ENCODE measurements at places on chromosomes 12 and 14.

- no peaks in the 10 kb centered on the region for H3K27me3 ChIP-seq
- H3K36me3 ChIP-seq = no peaks in the 10 kb centered on the region
- peak overlapping the region; percentile 99 for H3K4me3 ChIP-seq
Observed at GRCh38 chr14:49892301-49892635, 614 bp upstream of the ARF6 start.

GRCh38 chr12:110638796-110639195 lies 24.9 kb downstream of the TCTN1 start:
- H3K27me3 ChIP-seq = no peaks in the 10 kb centered on the region
- no peak for DNase-seq
- no peak overlapping the region for H3K4me3 ChIP-seq
- H3K4me1 ChIP-seq = peaks cover 9% of the 10 kb centered on the region
- no peak overlapping the region for H3K27ac ChIP-seq

- no peaks in the 10 kb centered on the region for H3K4me1 ChIP-seq
- H3K27ac ChIP-seq = no peak overlapping the region
- no peak for DNase-seq
- H3K4me3 ChIP-seq = no peak overlapping the region
- no peaks in the 10 kb centered on the region for H3K27me3 ChIP-seq
Observed at GRCh38 chr12:8779862-8780261, 42.6 kb upstream of the A2ML1 start.

DNA sequence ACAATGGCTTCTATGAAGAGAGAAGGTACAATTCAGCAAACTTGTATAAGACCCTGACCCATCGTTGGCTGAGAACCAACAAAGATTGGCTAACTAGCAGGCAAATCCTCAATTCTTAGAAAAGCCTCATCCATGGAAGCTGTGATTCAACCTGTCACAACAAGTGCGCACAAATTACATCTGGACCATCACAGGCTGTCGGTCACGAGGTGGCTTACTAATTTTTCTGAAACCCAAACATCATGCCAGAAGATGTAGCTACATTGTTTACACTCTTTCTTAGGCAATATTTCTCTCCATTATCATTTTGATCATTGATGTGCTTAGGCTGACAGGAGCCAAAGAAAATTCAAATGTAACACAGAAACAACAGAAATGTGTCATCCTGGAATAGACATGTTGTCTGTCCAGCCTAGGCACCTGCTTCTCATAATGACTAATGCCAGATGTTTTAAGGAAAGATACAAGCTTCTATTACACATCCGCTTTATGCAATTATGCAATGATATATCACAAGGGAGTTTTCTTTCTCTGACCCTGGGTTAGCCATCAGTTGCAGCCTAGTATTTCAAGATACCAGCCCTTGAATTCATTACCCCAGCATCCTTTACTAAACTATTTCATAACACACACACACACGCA lies 92.9 kb upstream of the DIO2 start:
- no peaks in the 10 kb centered on the region for H3K27me3 ChIP-seq
- no peak overlapping the region for H3K4me3 ChIP-seq
- no peaks in the 10 kb centered on the region for H3K36me3 ChIP-seq
- no peak overlapping the region for H3K27ac ChIP-seq

DNA sequence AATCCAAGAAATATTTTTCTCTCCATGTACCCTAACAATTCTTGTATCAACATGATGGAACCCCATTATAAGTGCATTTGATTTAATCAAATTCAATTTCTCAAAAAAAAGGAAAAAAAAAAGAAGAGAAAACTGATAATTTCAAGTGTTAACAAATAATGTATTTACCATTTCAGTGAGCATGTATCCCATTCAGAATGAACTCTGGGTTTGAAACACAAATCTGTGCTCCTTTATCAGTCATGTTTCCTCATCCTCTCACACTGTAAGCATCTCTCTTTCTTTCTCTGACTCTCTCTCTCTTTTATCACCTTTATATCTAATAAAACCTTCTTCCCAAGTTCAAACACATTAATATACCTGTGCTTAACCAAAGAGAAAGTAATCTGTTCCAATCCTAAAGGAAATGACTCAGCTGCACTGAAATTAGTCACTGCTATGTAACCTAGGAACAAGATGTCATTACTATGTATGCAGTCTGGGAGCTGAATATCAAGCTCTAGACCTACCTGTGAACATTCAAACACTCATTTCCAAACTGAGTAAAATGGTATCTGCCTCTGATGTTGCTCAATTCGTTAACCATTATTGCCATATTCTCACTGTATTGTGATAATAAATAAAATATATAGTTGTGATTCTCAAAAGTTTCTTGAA lies 135.0 kb upstream of the LRIG3 start:
- H3K27ac ChIP-seq = no peak overlapping the region
- H3K4me1 ChIP-seq = no peaks in the 10 kb centered on the region
- no peaks in the 10 kb centered on the region for H3K27me3 ChIP-seq
- H3K4me3 ChIP-seq = no peak overlapping the region
- no peak for DNase-seq

- H3K27me3 ChIP-seq = no peaks in the 10 kb centered on the region
- H3K27ac ChIP-seq = no peak overlapping the region
- H3K36me3 ChIP-seq = no peaks in the 10 kb centered on the region
- no peaks in the 10 kb centered on the region for H3K4me1 ChIP-seq
Observed at GRCh38 chr12:63021116-63021515, 86.2 kb upstream of the PPM1H start.

GRCh38 chr14:36510078-36510799 lies 9.8 kb downstream of the NKX2-1 start:
- H3K27ac ChIP-seq = no peak overlapping the region
- no peak for DNase-seq
- peaks cover 25% of the 10 kb centered on the region for H3K27me3 ChIP-seq

DNA sequence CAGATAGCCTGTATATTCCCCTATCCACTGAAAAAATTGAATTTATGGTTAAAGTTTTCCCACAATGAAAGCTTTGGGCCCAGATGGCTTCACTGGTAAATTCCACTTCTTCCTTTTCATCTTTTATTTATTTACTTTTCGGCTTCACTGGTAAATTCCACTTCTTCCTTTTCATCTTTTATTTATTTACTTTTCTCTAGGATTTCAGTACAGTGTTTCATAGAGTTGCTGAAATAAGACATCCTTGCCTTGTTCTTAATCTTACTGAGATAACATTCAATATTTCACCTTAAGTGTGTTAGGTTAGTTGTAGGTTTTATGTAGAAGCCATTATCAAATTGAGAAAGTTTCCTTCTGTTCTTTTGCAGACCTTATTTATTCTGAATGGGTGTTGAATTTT lies 18.9 kb upstream of the KLRG1 start:
- no peaks in the 10 kb centered on the region for H3K4me1 ChIP-seq
- DNase-seq = no peak
- H3K27me3 ChIP-seq = no peaks in the 10 kb centered on the region
- no peaks in the 10 kb centered on the region for H3K36me3 ChIP-seq
- peak overlapping the region; percentile 9 for H3K27ac ChIP-seq
- H3K4me3 ChIP-seq = no peak overlapping the region

DNA sequence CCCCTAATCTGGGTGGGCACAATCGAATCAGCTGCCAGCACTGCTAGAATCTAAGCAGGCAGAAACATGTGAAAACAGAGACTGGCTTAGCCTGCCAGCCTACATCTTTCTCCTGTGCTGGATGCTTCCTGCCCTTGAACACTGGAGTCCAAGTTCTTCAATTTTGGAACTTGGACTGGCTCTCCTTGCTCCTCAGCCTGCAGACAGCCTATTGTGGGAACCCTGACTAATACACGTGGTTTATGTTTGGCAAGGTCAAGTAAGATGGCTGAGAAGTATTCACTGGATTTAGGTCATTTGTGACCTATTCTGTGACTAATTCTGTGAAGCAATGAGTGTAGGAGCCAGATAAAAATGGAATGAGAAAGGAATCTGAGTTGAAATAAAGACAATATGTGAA lies 11.0 kb downstream of the GPR135 start:
- no peak overlapping the region for H3K27ac ChIP-seq
- no peaks in the 10 kb centered on the region for H3K4me1 ChIP-seq
- no peak overlapping the region for H3K4me3 ChIP-seq
- H3K27me3 ChIP-seq = no peaks in the 10 kb centered on the region
- H3K36me3 ChIP-seq = no peaks in the 10 kb centered on the region

GRCh38 chr12:1078002-1078401 lies 87.0 kb downstream of the ERC1 start:
- H3K27ac ChIP-seq = no peak overlapping the region
- DNase-seq = no peak
- no peak overlapping the region for H3K4me3 ChIP-seq
- no peaks in the 10 kb centered on the region for H3K4me1 ChIP-seq
- no peaks in the 10 kb centered on the region for H3K36me3 ChIP-seq

- peak; percentile 30 for DNase-seq
- H3K27me3 ChIP-seq = no peaks in the 10 kb centered on the region
- peak overlapping the region; percentile 64 for H3K27ac ChIP-seq
- peak overlapping the region; percentile 86 for H3K4me3 ChIP-seq
- H3K4me1 ChIP-seq = peaks cover 17% of the 10 kb centered on the region
Observed at GRCh38 chr12:991350-992333, 619 bp downstream of the ERC1 start.

GRCh38 chr12:113006641-113007040 lies 28.3 kb downstream of the OAS2 start:
- peaks cover 29% of the 10 kb centered on the region for H3K36me3 ChIP-seq
- no peak overlapping the region for H3K27ac ChIP-seq
- no peaks in the 10 kb centered on the region for H3K4me1 ChIP-seq
- no peaks in the 10 kb centered on the region for H3K27me3 ChIP-seq

GRCh38 chr14:61454545-61454944 lies 133.2 kb downstream of the PRKCH start:
- H3K36me3 ChIP-seq = peaks cover 23% of the 10 kb centered on the region
- H3K4me1 ChIP-seq = peaks cover 64% of the 10 kb centered on the region

DNA sequence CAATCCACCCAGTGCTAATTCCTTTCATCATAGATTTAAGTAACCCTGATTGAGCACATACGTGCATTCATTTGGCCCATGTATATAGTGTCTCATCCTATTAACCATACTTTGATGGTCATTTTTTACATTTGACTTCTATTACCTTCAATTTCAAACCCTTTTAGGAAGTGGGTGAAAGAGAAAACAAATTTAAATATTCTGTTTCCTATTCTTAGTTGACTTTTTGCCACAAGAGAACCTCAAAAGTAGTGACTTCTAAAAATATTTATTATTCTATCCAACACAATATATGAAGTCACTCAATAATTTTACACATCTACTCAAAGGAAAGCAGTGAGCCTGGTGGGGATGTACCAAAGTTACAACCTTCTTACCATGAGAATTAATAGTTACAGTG lies 164.9 kb downstream of the CEP128 start:
- no peaks in the 10 kb centered on the region for H3K4me1 ChIP-seq
- H3K27me3 ChIP-seq = no peaks in the 10 kb centered on the region
- H3K36me3 ChIP-seq = no peaks in the 10 kb centered on the region
- no peak overlapping the region for H3K27ac ChIP-seq
- no peak overlapping the region for H3K4me3 ChIP-seq

DNA sequence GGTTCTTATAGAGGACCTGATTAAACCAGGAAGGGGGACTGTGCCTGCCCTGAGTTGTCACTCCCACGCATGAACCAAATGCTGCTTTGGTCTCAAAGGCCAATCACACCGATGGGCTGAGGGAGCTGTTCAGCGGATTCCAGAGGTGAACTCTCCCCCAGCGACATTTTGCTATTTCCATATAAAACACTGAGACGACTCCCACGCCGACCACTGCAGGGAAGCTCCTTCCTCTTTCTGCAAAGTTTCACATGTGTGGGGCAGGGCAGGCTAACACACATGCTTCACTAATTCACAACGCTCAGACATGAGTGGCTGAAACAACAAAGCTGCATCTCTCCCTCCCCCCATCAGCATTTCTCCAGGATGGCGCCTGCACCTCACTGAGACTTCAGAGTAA lies 37.8 kb upstream of the TMEM132D start:
- no peaks in the 10 kb centered on the region for H3K4me1 ChIP-seq
- no peaks in the 10 kb centered on the region for H3K36me3 ChIP-seq
- DNase-seq = no peak
- H3K27ac ChIP-seq = no peak overlapping the region
- no peak overlapping the region for H3K4me3 ChIP-seq

DNA sequence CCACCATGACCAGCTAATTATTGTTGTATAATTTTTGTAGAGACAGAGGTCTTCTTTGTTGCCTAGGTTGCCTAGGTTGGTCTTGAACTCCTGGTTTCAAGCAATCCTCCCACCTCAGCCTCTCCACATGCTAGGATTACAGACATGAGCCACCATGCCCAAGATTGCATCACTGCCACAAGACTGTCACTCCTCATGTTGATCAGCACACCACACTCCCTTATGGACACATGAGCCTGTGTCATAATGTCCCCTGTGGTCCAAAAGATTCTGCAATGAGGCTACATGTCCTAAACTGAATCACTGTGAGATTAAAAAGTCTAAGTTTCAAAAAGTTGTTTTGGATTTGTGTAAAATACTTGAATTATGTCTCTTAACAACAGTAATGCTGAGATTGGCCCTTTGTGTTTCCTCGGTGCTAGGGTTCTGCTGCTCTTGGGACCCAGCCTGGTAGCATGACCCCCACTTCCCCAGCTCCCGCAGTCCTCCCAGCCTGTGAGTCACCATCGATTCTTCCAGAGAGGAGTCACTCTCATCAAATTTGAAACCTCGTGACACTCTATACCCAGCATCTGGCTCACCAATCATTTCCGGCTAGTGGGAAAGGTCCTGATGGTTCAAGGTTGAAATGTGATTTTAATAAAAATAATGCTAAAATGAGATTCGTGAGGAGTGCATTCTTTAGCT lies 890.9 kb downstream of the VRK1 start:
- H3K27me3 ChIP-seq = no peaks in the 10 kb centered on the region
- H3K4me1 ChIP-seq = peaks cover 2% of the 10 kb centered on the region
- H3K36me3 ChIP-seq = no peaks in the 10 kb centered on the region
- H3K27ac ChIP-seq = no peak overlapping the region
- H3K4me3 ChIP-seq = no peak overlapping the region
- DNase-seq = no peak

GRCh38 chr12:64036414-64036813 lies 185.7 kb downstream of the KICS2 start:
- H3K36me3 ChIP-seq = no peaks in the 10 kb centered on the region
- H3K27ac ChIP-seq = no peak overlapping the region
- H3K27me3 ChIP-seq = peaks cover 4% of the 10 kb centered on the region
- no peaks in the 10 kb centered on the region for H3K4me1 ChIP-seq
- no peak overlapping the region for H3K4me3 ChIP-seq

DNA sequence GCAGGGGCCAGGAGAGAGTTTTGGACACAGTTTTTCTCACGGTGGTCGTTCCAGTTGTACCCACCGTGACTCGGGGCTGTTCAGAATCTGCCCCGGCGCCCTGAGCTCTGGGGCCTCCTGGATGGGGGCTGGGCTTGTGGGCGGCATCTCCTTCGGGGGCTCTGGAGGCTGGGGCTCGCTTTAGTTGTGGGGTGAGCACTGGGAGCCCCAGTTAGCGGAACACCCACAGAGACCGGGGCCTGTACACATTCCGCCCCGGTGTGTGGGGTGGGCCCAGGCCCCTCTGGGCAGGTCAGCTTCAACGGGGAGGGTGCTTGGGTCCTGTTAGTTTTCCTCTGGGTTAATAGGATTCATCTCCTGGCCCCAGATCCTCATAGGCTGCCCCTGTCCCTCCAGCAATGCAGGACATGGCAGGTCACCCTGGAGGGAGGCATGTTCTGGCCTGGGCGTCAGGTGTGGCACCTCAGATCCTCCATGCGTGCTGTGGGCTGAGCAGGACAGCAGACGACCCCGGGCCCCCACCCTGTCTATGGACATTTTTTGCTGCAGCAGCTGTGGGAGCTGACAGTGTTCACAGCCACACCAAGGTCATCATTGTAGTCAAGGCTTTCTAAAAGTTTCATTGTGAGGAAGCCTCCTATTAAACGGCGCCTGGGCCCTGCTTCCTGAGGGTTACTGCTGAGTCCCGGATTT lies 393.2 kb downstream of the TMEM121 start:
- no peaks in the 10 kb centered on the region for H3K27me3 ChIP-seq
- no peaks in the 10 kb centered on the region for H3K36me3 ChIP-seq
- no peaks in the 10 kb centered on the region for H3K4me1 ChIP-seq
- no peak for DNase-seq
